LHCN-M2 (cell line): ENCODE measurements at places on chromosomes 5 and 9. TPM values are rescaled to one million over a fixed set of nuclear protein-coding genes. Genes with fewer than 3 reads are reported as not detected.

The BRD3OS gene
- total RNA-seq: 17.7 and 21.5 TPM in 2 replicates

The MEIKIN gene
- not detected in 2 replicates for total RNA-seq

- no peak for DNase-seq
Observed at GRCh38 chr9:1536522-1537170, 478.5 kb upstream of the SMARCA2 start.

DNA sequence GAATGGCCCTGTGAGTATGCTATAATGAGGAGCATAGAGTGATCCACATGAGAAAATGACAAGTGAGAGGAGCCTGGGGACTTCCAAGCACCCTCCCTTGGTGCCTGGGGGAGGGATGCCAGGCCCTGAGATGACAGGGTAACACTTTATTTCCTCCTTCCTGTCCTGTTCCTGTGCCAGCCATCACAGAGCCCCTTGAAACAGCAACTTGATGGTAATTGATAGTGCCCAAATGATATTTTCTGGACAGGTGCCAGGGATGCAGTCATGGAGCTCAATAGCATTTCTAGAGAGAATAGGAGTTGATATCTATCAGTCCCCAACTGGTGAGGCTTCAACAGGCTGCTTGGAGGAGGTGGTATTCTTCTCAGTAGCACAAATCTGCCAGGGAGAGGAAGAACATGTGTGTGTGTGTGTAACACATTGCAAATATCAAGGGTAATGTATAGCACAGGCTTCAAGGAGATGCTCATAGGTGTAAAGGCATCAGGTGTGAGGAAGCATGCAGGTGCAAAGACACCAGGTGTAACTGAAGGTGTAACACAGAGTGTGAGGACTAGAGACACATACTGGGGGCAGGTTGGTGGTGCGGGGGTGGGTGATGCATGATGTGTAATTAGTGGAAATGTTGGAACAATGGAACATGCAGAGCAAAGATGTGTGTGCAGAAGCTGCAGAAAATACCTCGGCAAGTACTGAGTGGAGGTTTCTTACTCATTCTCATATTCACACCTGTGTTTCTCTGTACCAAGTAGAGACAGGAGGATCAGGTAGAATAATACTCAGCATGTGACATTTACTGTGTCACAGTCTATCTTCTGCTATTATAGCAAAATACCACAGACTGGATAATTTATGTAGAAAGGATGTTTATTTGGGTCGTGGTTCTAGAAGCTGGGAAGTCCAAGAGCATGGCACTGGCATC lies 18.1 kb upstream of the WWC1 start:
- no peak for DNase-seq

DNA sequence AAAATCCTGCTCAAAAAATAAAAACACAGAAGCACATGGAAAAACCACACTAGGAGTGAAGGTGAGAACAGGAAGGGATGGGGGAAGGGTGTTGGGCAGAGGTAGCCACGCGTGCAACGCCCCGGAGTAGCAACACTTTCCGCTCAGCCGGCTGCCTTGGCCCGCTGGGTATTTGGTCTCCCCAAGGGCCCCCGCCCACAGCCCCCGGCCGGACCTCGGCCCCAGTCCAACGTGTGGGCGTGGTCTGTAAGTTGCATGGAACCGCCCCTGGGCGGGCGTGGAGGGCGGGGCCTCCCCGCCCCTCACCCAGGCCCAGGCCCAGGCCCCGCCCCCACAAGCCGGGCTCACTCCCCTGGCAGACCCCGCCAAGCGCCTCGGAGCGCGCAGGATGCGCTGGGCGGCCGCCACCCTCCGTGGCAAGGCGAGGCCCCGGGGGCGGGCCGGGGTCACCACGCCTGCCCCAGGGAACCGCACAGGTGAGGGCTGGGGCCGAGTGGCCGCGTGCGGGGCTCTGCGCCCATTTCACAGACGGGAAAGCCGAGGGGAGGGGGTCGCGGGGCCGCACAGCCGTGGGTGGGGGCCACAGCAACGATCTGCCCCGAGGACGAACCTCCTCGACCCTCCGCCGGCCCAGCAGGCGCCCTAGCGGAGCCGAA lies at the start of gene SUSD3:
Gene SUSD3, plus strand, starts transcription at position 347 of the 656 bp plus-strand sequence. Its CDS starts 42 bp downstream, at position 389.
- no peak for DNase-seq

DNA sequence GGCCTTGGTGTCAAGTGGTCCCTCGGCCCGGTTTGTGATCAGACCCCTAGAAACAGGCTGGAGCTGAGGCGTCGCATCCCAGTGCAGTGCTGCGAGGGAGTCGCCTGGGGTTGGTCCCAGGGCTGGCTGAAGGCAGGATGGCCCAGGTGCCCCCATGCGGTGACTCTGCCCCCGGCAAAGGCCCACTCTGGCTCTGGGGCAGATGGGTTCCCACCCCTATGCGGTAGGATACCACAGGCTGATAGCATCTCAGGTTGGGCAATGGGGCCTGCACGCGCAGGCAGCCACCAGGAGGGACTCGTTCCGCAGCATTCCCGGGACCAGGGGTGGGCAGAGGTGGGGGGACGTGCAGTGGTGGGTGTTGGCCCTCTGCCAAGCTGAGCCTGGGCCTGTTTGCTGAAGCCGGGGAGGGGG lies 86.0 kb downstream of the RXRA start:
- DNase-seq: no peak

- DNase-seq: no peak
Observed at GRCh38 chr5:31377274-31377946, 154.5 kb downstream of the DROSHA start.
